ENCODE measurements at places on chromosomes 7 and 10. TPM values are rescaled to one million over a fixed set of nuclear protein-coding genes. Genes with fewer than 3 reads are reported as not detected.
A peak's percentile ranks its signal among the peaks of the same experiment; 100 is the strongest.

FGL2 gene
- 0.57 TPM for polyA plus RNA-seq

GRCh38 chr7:2955269-2955668 is 88.4 kb downstream of the CARD11 start:
- DNase-seq, result no peak
- H3K27ac ChIP-seq, result no peak overlapping the region
- no peaks in the 10 kb centered on the region for H3K4me1 ChIP-seq
- H3K4me3 ChIP-seq, result no peak overlapping the region
- no peaks in the 10 kb centered on the region for H3K27me3 ChIP-seq

DNA sequence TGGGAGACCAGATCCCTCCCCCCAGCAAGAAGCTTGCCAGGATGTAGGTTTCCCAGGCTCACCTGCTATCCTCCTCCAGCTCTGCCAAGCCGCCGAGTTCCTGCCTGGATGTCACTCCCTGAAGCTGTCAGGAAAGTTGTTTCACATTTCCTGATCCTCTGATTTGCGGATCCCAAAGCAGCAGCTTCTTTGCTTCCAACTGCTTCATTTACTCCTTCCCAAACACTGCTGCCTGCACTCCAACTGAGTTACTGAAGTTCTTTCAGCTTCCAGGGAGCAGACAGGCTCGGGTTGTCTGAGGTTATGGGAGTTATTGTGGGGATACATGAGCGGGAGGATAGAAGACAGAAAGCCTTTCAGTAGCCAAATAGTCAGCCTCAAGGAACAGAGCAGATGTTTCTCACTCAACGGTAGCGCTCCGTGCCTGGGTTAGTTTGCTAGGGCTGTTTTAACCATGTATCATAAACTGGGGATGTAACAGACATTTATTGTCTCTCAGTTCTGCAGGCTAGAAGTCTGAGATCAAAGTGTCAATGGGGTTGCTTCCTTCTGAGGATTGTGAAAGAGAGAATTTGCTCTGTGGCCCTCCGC is 516.0 kb downstream of the REEP3 start:
- no peaks in the 10 kb centered on the region for H3K4me1 ChIP-seq
- no peak overlapping the region for H3K4me3 ChIP-seq
- H3K27me3 ChIP-seq, result no peaks in the 10 kb centered on the region
- DNase-seq, result no peak
- no peak overlapping the region for H3K27ac ChIP-seq
- H3K36me3 ChIP-seq, result no peaks in the 10 kb centered on the region

DNA sequence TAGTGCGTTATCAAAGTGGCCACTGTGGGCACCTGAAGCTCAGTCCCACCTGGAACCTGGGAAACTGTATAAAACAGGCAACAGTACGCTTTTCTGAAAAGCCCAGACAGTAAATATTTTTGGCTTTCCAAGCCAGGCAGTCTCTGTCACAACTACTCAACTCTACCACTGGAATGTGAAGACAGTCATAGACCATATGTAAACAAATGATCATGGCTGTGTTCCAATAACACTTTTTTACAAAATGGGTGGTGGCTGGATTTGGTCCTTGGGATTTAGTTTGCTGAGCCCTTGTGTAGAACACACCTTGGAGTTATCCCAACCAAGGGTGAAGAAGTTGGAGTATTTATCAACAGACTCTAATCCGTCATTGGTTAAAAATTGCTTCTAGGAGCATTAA is 259.9 kb downstream of the SKIDA1 start:
- no peaks in the 10 kb centered on the region for H3K36me3 ChIP-seq
- H3K27ac ChIP-seq, result no peak overlapping the region
- H3K4me3 ChIP-seq, result no peak overlapping the region
- no peak for DNase-seq
- H3K4me1 ChIP-seq, result no peaks in the 10 kb centered on the region

DNA sequence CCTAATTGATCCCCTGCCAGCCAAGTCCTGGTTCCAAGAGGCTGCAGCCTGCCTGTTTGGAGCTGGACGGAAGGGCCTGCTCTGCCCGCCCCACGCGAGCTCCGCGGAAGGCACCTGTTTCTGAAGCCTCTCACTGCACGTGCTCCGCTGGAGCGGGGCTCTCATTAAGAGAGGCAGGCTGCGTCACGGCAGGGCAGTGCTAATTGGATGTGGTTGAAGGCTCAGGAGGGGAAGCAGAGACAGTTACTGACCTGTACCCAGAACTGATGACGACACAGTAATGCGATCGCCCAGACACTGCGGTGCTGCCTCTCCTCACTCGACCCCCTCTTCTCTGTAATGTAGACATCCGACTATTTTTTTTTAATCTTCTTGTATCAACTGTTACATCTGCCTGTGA is 411.1 kb upstream of the MGMT start:
- no peaks in the 10 kb centered on the region for H3K36me3 ChIP-seq

DNA sequence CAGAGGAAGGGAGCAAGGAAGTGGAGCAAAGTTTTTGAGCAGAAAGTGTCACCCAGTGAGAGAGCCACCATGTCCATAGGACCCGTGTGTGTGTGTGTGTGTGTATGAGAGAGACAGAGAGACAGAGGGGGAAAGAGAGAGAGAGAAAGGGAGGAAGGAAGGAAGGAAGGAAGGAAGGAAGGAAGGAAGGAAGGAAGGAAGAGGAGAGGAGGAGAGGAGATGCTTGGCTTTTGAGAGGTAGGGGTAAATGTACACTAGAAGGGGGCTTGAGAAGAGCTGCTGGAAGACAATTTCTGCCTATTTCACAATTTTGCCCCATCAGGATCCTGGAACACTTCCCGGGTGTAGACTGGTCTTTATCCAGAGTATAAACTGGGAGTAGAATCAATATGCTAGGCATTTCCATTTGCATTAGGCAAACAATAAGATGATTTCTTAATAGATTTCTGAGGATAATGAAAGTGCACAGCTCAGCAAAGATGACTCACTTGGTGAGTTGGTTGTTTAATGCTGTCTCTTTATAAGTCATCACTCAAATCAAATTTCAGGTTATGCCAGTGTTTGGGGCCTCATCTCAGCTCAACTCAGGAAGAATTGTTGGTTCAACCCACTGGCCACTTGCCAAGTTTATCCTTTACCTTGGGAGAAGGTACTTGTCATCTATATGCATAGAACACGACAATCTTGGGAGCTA is 70.0 kb upstream of the FAM13C start:
- DNase-seq, result no peak
- H3K4me1 ChIP-seq, result no peaks in the 10 kb centered on the region
- H3K36me3 ChIP-seq, result no peaks in the 10 kb centered on the region
- no peak overlapping the region for H3K27ac ChIP-seq

ZNF425 gene
- polyA plus RNA-seq, result 3.3 TPM

DNA sequence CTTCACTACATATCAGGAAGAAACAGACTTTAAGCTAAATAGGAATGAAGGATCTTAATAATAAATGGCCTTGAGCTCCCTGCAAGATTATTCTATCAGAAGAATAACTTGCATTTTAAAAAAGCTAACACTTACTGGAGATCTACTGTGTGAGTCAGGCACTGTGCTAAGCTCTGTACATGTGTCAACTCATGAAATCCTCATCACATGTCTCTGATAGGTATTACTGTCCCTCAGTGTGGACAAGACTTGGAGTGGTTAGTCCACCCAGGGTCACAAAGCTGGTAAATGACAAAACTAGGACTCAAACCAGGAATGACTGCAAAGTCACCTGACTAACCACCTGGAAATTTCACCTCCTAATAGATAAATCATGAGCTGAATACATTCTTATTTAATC is 57.1 kb upstream of the KCTD7 start:
- H3K27ac ChIP-seq, result no peak overlapping the region
- no peak for DNase-seq
- peaks cover 7% of the 10 kb centered on the region for H3K4me1 ChIP-seq
- H3K36me3 ChIP-seq, result no peaks in the 10 kb centered on the region
- H3K27me3 ChIP-seq, result no peaks in the 10 kb centered on the region

DNA sequence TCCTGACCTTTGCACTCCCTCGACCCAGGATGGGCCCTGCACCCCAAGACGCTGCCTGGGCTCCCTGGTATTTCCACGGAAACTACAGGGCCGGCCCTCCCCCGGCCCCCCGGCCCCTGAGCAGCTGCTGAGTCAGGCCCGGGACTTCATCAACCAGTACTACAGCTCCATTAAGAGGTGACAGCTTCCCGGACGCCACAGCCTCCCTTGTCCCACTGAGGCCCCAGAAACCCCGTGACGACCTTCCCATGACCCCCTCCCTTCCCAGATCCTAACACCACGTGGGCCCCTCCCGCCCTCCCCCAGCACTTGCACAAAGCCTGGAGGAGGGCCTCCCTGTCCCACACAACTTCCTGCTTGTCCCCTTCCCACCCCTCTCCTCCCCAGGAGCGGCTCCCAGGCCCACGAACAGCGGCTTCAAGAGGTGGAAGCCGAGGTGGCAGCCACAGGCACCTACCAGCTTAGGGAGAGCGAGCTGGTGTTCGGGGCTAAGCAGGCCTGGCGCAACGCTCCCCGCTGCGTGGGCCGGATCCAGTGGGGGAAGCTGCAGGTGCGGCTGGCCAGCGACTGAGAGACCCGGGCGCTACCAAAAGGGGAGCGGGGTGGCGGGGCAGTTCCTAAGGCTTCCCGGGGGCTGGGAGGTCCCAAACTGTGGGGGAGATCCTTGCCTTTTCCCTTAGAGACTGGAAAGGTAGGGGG is 5.7 kb downstream of the NOS3 start:
- no peak overlapping the region for H3K4me3 ChIP-seq
- no peak for DNase-seq
- peaks cover 5% of the 10 kb centered on the region for H3K4me1 ChIP-seq
- H3K27me3 ChIP-seq, result no peaks in the 10 kb centered on the region
- H3K27ac ChIP-seq, result no peak overlapping the region

DNA sequence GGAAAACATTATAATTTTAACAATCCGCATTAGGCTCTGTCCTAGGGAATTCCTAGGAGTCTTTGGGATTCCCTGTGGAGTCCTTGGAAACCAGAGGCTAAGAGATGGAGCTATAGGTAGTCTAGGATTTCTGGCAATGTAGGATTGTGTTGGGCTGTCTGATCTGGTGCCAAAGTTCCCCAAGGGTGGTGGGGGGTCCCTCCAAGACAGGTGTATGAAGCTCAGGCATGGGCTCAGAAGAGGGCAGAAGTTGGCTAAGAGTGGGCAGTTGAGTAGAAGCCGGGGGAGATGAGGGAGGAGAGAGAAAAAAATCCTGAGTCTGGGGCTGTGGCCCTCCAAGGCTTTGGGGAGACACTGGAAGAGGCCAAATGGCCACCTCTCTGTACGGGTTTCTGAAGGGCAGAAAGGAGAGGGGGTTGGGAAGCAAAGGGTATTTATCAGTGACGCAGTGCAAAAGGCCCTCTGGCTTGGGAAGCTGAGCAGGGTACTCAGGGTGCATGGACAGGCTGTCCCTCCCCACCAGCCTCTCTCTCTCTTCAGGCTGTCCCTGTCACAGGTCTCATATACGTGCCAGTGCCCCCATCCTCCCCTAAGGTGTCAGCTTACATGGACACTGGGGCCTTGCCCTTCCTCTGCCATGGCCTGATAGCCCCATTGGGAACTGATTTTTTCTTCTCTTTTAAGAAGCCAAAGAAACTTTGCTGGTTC is 929 bp downstream of the HOXA6 start:
- peaks cover 96% of the 10 kb centered on the region for H3K27me3 ChIP-seq
- H3K27ac ChIP-seq, result no peak overlapping the region
- H3K4me1 ChIP-seq, result peaks cover 17% of the 10 kb centered on the region
- H3K36me3 ChIP-seq, result no peaks in the 10 kb centered on the region
- no peak for DNase-seq

DNA sequence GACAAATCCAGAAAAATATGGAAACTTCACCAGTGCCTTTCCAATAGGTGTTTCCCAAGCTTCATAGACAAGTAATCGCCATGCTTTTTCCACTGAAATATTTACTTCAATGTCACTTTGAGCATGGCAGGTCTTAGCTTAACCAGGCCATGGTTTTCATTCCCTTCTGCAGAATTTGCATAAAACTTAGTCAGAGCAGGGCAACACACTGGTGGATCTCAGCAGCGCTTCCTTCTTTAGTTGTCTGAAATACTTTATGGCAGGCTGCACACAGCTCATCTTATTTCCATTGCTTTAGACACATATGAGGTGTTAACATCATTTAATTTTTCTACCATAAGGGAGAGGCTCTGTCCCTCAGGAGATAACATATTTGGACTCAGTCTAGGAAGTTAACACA is 102.9 kb upstream of the AHR start:
- H3K4me3 ChIP-seq, result no peak overlapping the region
- no peak overlapping the region for H3K27ac ChIP-seq
- H3K36me3 ChIP-seq, result no peaks in the 10 kb centered on the region
- H3K27me3 ChIP-seq, result no peaks in the 10 kb centered on the region

- no peaks in the 10 kb centered on the region for H3K36me3 ChIP-seq
- peak; percentile 91 for DNase-seq
- H3K4me1 ChIP-seq, result peaks cover 44% of the 10 kb centered on the region
- no peak overlapping the region for H3K4me3 ChIP-seq
- no peaks in the 10 kb centered on the region for H3K27me3 ChIP-seq
These were observed 84.9 kb upstream of the ADRB1 start for GRCh38 chr10:113958631-113959382.

DNA sequence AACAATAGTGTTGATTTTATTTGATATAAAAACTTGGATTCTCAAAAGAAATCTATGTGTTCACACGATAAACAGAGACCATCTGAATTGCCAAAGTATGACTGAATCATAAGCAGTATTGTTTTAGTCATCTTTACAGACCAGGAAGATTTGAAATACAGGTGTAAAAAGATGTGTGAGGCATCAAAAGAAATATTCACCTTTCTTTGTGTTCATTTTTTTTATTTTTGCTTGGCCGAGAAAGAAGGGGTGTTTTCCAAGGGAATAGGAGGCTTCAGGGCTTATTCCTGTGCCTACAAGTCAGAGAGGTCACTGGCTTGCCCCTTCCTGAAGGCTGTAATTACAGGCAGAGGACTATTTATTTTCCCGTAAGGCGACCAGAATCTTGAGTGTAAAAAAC is 37.3 kb downstream of the MET start:
- no peaks in the 10 kb centered on the region for H3K4me1 ChIP-seq
- no peak overlapping the region for H3K27ac ChIP-seq
- no peak overlapping the region for H3K4me3 ChIP-seq
- H3K36me3 ChIP-seq, result no peaks in the 10 kb centered on the region
- no peak for DNase-seq

- no peak overlapping the region for H3K27ac ChIP-seq
- no peak overlapping the region for H3K4me3 ChIP-seq
- no peaks in the 10 kb centered on the region for H3K36me3 ChIP-seq
- H3K4me1 ChIP-seq, result peaks cover 3% of the 10 kb centered on the region
- peaks cover 37% of the 10 kb centered on the region for H3K27me3 ChIP-seq
- DNase-seq, result peak; percentile 75
These were observed 56.0 kb upstream of the BTRC start for GRCh38 chr10:101297901-101298486.

TMEM229A gene
- not detected for polyA plus RNA-seq

DNA sequence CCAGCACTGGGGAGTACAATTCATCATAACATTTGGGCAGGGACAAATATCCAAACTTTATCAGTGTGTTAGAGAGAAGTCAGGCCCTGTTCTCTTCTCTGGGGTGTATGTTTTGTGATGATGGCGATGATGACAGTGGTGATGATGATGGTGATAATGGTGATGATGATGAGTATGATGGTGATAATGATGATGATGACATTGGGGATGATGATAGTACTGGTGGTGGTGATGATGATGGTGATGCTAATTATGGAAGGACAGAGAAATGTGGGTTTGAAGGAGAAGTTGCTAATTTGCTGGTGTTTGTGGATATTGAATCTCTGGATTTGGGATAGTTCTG is 64.0 kb downstream of the CAMK1D start:
- peaks cover 4% of the 10 kb centered on the region for H3K4me1 ChIP-seq
- H3K4me3 ChIP-seq, result no peak overlapping the region
- no peaks in the 10 kb centered on the region for H3K27me3 ChIP-seq
- no peak for DNase-seq

GRCh38 chr10:43196981-43197833 is 59.0 kb downstream of the CSGALNACT2 start:
- no peaks in the 10 kb centered on the region for H3K36me3 ChIP-seq
- DNase-seq, result no peak
- H3K27ac ChIP-seq, result no peak overlapping the region
- no peak overlapping the region for H3K4me3 ChIP-seq
- H3K27me3 ChIP-seq, result no peaks in the 10 kb centered on the region

ADCY1 gene
- 1.3 TPM for polyA plus RNA-seq

SCD gene
- polyA plus RNA-seq, result 213 TPM

All from hepatocyte (in vitro differentiated cells).